CD4-positive, alpha-beta T cell treated with Interleukin-10 for 1 hour (primary cell): ENCODE measurements at places on chromosomes 12 and 14.

GRCh38 chr14:41302776-41303175, 303.9 kb upstream of the LRFN5 start:
- no peak for DNase-seq

DNA sequence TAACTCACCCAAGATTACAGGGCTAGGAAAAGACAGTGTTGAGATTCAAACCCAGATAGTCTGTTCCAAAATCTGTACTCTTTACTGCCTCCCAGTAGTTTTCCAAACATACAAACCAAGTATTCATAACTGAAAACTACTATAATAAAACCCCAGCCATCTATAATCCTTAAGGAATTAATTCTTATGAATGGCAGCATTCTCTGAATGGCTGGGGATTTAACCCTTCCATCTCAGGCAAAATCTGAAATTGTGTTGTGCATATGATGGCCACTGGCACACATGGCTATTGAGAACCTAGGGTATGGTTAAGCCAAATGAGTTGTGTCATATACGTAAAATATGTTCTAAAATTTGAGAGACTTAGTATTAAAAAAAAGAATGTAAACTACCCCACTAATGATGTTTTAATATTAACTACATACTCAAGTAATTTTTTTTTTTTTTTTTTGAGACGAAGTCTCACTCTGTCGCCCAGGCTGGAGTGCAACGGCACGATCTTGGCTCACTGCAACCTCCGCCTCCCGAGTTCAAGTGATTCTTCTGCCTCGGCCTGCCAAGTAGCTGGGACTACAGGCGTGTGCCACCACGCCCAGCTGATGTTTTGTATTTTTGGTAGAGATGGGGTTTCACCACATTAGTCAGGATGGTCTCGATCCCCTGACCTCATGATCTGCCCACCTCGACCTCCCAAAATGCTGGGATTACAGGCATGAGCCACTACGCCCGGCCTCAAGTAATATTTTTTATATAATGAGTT, 16.7 kb downstream of the PPP1R13B start:
- DNase-seq, result no peak

- DNase-seq, result no peak
Observed at GRCh38 chr12:69196302-69197288, 42.8 kb upstream of the CPSF6 start.

DNA sequence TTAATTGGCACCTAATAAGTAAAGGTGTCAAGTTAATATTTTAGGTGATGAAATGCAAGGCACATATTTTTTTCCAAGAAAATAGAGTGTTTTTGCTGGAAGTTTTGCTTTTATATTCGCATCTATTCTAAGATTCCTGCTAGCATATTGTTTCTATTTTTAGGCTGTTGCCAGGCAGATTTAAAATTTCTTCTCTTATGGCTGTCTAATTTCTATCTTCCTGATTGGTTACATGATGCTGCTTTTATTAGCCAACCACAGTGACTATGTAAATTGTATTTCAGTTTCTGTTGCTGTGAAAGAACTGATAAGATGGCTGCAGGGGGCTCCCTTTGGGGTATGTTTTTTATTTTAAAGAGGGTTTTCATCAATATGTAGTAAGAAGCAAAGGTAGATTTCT, 42.7 kb downstream of the ATF7IP start:
- DNase-seq, result peak; percentile 60

DNA sequence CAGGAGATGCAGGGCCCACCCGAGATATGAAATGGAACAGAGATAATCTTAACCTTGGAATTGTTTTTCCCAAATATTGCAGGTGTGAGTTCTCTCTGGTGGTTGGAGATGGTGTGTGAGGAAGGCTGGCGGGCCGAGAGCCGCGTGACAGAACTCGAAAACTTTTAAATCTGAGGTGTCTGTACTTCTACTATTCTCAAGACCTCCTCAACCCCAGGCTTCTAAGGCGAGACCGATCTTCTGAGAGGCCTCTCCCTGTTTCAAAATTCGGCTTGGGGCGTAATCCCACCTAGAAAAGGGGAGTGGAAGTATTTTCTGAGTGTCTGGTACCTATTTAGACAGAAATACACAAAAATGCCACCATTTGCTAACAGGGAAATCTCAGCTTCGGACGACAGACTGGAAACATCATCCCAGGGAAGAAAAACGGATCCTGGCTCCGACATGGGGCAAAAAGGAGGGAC, 611 bp downstream of the SARNP start:
- no peak for DNase-seq

DNA sequence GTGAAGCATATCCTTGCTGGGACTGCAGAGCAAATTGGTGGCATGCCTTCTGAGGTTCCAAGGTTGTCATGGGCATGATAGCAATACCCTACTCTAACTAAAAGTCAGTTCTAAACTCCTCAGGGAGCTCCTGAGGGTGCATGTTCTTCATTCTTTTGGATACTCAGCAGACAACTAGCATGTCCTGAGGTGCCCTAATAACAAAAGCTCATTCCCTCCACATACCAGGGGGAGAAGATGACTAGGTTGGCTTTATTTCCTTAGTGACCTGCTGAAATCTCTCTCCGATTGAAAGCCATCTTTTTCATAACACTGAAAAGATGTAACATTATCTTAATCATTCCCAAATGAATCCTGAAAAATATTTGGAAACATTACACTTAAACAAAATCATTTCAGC, 188.7 kb upstream of the IGF1 start:
- DNase-seq, result no peak

DNA sequence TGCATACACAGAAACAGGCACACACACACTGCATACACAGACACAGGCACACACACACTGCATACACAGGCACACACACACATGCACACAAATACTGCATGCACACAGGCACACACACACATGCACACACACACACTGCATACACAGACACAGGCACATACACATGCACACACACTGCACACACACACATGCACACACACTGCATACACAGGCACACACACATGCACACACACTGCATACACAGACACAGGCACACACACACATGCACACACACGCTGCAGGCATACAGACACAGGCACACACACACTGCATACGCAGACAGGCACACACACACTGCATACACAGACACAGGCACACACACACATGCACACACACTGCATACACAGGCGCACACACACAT, 32.7 kb upstream of the BTBD6 start:
- DNase-seq, result no peak

- DNase-seq, result no peak
Observed at GRCh38 chr12:92504594-92504981, 198.2 kb upstream of the PLEKHG7 start.

DNA sequence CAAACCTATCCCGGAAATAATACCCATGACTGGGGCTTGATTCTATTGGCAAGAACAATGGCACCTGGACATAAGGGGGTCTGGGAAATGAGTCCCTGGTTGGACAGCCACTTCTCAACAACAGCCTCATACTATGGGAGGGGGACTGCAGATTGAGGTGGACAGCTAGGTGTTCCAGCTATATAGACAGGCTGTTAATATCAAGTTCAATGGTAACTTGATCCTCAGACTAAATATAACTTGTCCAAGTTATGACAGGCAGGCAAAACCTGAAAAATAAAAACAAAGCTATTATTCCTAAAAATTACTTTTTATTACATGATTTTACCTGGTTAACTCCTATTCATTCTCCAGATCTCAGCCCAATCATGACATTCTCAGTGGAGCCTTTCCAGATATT, 267.3 kb downstream of the TTC8 start:
- no peak for DNase-seq

- DNase-seq, result peak; percentile 27
Observed at GRCh38 chr12:110349514-110350151, 53.9 kb downstream of the ANAPC7 start.

GRCh38 chr12:57754411-57755193, at the start of gene MARCHF9:
MARCHF9 (plus strand) TSS chr12:57755103; CDS start chr12:57755529, 426 bp downstream.
- DNase-seq, result peak; percentile 93

DNA sequence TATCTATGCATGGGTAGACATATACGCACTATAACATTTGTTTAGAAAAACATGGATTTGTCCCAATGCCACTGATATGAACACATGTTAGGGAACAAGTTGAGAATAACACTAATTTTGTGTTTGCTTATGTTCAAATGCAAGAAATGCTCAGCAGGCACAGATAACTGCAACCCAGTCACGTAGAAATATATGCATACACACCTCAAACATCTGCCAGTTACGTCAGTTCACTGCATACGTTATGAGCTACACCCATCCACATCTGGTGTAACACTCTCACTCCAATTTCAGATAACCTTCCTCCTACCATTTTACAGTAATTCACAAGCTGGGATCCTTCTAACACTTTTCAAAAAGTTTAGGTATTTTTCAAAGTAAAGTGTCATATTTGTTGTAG, 10.7 kb downstream of the PAWR start:
- no peak for DNase-seq

DNA sequence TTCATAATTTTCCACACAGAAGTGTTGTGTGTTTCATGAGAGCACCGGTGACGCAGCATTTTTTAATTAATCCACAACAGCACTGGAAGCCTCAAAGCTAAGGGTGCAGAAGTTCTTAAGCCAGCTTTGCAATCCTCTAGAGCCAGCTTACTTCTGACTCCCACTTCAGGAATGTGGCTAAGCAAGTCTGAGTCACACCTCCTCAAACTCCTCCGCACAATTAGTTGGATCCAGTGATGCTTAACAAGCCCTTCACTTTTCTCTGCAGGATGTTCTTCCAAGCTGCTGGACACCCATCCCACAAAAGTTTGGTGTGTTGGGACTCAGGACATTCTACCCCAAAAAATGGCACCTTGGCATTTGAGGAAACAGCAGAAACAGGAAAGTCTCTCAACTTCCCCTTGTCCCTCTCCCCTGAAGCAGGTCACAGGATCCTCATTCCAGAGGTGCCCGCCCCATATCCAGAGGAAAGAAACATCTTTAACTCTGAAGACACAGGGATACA, 210.0 kb downstream of the PPM1H start:
- no peak for DNase-seq

DNA sequence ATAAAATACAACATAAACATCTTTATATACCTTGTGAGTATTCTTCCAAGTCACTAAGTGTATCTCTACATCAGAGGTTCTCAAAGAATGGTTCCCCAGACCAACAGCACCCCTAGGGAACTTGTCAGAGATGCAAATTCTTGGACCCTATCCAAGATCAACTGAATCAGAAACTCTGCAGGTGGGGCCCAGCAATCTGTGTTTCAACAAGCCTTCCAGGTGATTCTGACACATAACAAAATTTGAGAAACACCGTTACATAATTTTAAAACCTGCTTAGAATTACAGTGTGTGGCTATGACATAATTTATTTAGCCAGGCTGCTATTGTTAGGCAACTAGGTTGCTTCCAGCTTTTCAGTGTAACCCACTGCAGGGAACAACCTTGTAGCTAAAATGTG, 49.8 kb downstream of the NTN4 start:
- no peak for DNase-seq
